ENCODE measurements at places on chromosomes 16 and 17. TPM values are rescaled to one million over a fixed set of nuclear protein-coding genes. Genes with fewer than 3 reads are reported as not detected.

- DNase-seq: no peak
Observed at GRCh38 chr16:27324851-27325301, 11.1 kb downstream of the IL4R start.

DNA sequence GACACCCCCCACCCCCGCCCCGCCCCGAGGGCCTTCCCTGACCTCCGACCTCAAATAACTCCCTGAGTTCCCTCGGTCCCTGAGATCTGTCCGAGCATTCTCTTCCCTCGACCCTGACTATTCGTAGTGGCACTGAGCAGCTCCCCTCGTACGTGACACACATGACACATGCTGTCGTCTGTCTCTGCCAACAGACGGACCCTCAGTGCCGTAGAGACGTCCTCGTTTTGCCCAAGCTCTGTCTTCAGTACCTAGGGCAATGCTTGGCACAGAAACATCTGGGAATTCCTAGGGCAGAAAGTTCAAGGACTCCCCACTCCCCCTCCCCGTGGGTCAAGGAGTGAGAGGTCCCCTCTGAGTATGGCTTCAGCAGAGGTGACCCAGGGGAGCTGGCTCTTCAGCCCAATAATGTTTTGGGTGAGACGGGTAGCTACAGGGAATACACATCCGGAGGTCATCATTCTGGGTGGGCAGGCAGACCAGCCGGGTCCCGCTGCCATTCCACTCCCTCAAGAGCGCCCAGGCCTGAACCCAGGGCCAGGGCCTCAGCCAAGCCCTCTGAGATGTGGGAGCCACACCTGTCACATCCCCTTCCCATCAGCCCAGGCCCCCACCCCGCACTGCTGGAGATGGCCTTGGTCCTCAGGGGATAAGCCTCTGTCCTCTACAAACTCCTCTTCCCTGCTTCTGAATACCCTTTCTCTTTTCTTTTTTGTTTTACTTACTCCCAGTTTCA, 671 bp upstream of the FADS6 start:
- no peak for DNase-seq

DNA sequence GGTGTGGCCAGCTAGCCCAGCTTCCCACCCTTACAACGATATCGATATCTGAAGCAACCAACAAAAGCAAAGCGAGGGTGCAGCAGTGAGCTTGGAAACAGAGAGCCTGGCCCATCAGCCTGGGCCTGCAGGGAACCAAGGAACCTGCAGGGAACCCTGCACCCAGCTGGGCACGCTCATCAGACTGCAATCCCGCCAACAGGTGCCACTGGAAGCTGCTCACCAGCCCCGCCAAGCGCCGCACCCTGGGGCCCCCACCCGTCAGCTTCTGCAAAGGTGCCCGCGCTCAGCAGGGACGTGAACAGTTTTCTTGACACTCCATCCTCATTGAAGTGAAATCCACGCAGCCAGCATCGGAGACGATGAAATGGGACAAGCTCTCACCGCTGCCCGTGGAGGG, 250.7 kb downstream of the RBFOX3 start:
- no peak for DNase-seq

GRCh38 chr17:77957857-77958715, at the start of gene TNRC6C:
Gene TNRC6C, plus strand, starts transcription at chr17:77958703. Its CDS starts 45,504 bp downstream, at chr17:78004207.
- peak; percentile 99 for DNase-seq

DNA sequence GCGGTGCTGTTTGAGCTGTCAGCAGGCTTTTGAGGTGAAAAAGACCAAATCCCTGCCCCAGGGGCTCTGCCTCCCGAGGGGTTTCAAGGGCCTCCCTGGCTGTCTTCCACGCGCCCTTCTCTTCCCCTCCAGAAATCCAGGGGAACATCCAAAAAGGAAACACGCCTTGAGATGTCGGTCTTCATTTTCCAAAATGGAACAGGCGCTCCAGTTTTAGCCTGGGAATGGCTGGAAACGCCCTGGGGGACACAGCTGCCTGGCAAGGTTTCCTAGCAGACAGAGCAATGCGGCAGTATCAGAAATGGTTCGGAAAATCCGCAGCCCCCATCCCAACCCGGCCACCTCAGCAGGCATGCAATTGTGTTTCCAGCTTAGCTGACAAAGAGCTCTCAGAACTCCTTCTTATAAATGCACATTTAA, 16.6 kb upstream of the LITAF start:
- DNase-seq: peak; percentile 81

The SMIM5 gene
- total RNA-seq: 8.7 TPM

The LRRC36 gene
- 1.9 TPM for total RNA-seq

The TNFSF13 gene
- total RNA-seq: 7.7 TPM

Data from umbilical cord (tissue), 2 donors.